ENCODE measurements at places on chromosomes 11 and 22. TPM values are rescaled to one million over a fixed set of nuclear protein-coding genes. Genes with fewer than 3 reads are reported as not detected.

DNA sequence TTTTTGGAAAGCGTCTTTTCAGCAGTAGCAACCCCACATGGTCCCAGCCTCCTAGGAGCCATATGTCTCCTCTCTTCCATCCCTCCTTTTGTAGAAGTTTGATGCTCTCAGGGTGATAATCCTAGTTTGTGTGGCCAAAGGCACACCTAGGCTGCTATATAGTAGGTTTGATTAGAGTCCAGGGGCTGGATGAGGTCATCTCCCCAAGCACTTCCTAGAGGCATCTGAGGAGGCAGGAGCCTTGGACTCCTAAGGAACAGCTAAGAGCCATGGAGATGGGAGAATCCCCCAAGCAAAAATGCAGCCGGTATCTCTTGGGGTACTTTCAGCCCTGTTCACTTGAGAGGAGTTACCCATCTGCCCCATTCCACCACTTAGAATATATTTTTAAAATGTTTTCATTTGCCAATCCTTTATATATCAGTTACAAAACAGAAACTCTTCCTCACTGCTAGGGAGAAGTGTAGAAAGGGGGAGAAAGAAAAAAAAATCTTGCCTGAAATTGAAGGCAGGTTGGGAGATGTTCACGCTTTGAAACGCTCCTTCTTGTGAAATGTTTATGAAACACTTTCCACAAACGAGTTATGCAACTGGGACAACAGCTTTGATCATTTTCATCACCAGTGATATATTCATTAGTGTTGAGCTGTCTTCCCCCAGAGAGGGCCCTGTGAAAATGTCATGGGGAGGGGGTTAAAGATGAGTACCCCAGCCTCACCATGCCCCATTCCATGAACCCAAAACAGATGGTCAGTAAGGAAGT lies 31.9 kb upstream of the TLCD5 start:
- DNase-seq, result no peak

DNA sequence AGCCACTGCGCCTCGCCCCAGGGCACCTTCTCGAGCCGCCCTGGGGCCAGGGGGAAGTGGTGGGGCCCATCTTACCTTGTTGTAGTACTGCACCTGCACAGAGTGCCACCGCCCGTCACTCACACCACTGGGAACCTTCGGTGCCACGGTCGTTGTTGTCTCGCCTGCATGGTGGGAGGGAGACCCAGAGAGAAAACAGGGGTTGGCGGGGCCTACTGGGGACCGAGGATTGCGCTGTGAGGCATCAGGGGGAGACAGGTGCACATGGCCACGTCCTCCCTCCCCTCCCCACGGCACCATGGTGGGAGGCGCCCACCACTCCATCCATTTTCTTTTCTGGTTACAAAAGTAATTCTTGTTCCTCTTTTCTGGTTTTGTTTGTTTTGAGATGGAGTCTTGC lies 97.8 kb downstream of the TRMU start:
- no peak for DNase-seq

CRYBA4 gene
- total RNA-seq, result 2.0 TPM

DNA sequence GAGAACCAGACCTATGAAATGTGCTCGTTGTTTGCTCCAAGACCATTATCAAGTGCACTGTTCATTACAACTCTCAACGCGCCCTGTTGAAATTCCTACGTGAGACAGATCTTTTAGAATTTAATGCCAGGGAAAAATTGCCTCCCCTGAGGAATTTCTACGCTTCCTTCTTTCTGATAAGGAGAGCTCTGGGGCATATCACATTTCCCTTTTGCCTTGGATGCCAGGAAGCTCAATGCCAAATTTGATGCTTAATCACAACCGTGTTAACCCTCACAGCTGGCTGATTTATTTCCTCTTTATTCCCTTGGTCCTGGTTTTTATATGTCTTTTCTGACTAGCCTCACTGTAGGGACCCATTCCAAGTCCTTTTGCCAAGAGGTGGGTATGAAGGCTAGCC lies 109.4 kb downstream of the MICAL2 start:
- DNase-seq, result peak; percentile 64

GRCh38 chr22:29813563-29813962 lies 24.5 kb downstream of the ASCC2 start:
- DNase-seq, result no peak

MUC5AC gene
- not detected for total RNA-seq

DNA sequence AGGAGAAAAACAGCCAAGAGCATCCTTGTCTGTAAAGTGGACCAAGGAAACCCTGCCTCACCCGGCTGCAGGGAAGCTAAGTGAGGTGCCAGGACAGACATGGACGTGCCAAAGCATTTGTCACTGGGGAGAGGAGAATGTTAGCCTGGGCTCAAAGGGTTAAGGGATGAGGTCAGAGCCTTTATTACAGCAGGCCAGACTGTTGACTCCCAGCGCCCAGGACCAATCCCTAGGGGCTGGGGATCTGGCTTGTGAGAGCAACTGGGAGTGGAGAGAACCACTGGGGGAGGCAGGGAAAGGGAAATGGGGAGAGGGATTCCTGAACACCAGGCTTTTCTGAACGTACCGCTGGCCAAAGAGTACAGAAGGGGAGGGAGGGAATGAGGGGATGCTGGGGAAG lies 2.6 kb downstream of the CHRM1 start:
- DNase-seq, result no peak

- peak; percentile 74 for DNase-seq
Measured at GRCh38 chr11:78313181-78313795, 104.3 kb downstream of the GAB2 start.

DNA sequence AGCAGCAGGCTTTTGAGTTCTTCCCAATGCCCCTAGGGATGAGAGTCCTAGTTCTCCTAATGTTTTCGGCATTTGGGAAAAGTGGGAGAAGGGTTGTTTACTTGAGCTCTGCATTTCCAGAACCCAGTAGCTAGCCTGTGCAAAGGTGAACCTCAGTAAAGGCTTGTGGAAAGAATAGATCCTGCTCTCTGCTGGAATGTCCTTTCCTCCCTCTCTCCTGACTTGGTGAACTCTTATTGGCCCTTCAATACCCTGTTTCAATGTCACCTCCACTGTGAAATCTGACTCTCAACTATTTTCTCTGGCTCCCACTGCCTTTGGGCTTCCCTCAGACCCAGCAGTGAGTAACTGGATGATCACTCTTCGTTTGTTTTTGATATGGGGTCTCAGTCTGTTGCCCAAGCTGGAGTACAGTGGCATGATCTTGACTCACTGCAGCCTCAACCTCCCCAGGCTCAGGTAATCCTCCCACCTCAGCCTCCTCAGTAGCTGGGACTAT lies 2.4 kb upstream of the UVRAG start:
- DNase-seq, result no peak

C1QTNF5 gene
- 6.3 TPM for total RNA-seq

DNA sequence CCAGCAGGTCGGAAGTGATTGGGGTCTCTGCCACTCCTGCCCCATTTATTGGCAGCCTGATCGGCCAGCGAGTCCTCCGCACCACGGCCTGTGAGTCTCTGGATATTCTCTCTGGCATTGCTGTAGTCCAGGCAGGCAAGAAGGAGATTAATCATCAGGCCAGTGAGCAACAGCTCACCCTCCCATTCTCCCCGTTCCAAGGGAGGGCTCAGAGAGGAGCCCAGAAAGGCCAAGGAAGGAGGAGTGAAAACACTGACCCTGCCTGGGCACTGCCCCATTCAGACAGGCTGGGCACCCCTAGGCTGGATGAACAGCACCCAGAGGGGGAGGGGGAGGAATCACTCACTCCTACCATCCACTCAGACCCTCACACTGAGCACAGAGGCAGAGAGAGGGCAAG lies 3.1 kb downstream of the SAA2 start:
- no peak for DNase-seq

DNA sequence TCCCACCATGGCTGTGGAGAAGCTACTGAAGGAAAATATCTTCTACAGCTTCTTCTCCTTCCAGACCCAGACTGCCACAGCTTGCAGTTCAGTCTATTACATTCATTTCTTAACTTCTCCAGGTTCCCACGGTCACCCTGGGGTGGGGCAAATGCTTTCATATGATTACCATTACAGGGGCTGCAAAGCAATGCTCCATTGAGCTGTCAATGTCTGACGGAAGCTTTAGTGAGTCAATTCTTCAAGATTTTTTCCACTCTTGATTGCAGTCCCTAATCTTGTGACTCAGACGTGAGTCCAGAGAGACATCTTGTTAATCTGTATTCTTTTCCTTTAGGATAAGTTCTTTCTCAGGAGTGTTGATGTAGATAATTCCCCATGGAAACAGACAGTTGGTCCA lies 233.4 kb upstream of the DDI1 start:
- peak; percentile 80 for DNase-seq

DNA sequence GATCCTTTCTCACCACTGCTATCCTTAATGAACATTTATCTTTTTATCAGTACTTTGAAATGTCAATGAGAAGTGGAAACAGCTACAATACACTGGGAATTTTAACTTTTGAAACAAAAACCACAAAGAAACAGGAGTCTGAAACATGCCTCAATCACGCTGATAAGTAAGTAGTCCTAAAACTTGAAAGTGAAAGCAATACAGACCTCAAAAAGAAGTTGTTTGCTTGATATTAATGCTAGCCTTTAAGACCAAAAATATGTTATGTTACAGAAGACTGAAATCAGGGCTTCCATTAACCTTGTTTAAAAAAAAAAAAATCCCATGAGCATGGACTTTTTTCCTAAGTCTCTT lies 21.3 kb downstream of the PHF21A start:
- peak; percentile 42 for DNase-seq

DNA sequence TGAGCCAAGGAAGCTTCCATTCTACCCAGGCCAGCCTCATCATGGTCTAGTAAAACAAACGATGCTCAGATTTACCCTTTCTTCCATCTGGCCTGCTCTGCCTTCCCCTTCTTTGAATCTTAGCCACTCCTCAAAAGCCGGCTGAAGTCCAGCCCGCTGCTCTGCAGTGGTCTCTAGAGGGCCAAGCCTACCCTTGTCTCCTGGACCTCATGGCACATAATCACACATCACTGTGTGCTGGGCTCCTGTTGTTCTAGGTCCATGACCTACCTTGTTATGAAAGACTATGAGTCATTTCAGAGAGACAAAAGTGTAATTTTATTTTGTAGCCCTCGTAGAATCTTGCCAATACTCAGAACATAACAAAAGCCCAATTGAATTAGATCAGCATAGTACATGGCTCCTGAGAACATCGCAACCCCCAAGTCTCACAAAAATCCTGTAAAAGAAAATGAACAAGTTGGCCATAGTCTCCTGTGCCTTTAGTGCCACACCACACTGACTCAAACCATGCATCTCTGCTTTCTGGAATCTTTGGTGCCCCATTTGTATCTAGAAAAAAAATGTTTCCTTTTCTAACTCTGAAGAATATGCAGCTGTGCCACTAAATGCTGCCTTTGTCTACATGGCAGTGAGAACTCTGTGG lies 192.7 kb downstream of the OPCML start:
- peak; percentile 2 for DNase-seq

GRCh38 chr22:27139935-27140511 lies 482.6 kb downstream of the MIAT start:
- DNase-seq, result peak; percentile 85

DNA sequence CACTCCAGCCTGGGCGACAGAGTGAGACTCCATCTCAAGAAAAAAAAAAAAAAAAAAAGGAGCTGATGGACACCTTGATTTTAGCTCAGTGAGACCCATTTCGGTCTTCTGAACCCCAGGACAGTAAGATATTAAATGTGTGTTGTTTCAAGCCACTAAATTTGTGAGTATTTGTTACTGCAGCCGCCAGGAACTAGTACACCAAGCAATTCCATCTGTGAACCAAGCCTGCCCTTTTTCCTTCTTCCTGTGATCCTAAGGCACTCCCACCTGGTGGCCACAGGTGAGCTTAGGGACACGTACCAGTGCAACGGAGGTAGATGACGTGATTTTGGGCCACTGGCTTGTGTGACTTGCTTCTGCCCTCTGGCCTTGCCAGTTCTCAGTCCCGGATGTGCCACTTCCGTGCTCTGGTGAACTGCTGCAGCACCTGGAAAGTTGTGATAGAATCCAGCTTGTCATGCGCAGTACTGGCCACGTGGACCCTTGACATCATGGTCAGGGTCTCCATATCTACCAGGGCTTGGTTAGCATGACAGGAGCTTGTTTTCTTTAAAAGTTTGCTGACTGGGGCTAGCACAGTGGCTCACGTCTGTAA lies 19.6 kb upstream of the ATXN10 start:
- DNase-seq, result no peak

DAGLA gene
- total RNA-seq, result 5.5 TPM
